ENCODE measurements at places on chromosomes 1 and 21.

- no peak for DNase-seq
Measured at GRCh38 chr1:207030522-207031009, 2.0 kb downstream of the C1orf116 start.

- no peak for DNase-seq
Measured at GRCh38 chr1:48228156-48228555, 5.6 kb downstream of the SLC5A9 start.

DNA sequence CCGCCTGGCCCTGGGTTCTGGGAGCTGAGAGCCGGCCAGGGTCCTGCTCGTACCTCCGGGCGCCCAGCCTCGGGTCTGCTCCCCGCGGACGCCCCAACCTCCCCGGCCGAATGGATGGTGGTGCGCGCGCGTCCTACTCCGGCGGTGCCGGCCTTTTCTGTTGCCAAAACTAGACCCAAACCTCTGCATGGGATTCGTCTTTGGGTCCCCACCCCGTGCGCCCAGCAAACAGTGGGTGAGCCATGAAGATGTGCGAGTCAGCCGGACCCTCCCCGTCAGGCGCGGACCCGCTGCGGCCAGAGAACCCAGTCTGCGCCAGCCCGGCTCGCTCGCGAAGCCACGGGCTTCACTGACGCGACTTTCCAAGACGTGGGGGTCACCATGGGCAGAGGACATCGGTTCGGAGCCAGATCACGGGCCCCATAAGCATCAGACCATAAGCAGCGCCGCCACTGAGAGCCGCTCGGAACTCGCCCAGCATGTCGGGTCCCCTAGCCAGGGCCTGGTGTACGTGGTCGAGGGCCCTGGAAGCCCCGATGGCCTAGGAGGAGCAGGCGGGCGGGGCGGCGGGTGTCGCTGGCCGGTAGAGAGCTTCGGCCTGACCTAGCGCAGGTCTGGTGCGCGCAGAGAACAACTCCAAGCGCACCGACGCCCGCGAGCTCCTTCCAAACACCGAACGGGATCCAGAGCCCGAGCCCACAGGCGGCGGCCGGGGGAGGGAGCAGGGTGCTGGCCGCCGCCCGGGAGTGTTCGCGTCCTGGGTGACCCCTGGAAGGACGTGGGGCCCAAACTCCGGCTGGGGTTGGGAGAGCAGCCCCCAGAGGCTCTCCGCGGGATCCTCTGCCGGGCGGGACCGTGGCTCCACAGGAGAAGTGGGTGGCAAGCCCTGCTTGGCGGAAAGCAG is 1.0 kb upstream of the TP73 start:
- no peak for DNase-seq

- no peak for DNase-seq
Measured at GRCh38 chr21:43353282-43354025, 73.5 kb downstream of the SIK1 start.

GRCh38 chr1:219126377-219126776 is 47.3 kb upstream of the LYPLAL1 start:
- DNase-seq: no peak

GRCh38 chr1:92839442-92839841 is 7.6 kb downstream of the RPL5 start:
- no peak for DNase-seq

DNA sequence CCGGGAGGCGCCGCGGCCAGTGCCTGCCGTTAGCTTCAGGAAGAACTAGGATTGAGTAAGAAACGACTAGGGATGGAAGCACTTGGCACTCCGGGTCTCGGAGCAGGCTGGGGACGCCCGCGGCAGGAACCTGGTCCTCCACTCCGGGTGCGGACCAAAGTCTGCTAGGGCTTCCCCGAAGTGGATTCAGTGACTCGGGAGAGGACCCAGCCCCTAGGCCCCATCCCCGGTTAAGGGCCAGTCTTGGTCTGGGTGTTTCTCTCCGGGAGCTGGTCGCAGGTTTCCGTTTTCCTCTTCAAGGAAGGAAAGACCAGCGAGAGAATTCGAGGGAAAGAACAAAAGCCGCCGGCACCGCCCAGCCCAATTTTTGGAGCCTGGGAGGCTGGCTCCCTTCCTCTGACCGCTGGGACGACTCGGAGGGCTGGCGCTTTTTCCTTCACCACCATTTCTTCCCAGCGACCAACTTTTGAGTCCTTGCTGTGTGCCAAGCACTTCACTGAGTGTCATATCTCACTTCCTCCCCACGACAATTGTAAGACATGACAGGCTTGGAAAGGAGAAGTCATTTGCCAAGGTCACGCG is 16.8 kb upstream of the STMN1 start:
- no peak for DNase-seq

DNA sequence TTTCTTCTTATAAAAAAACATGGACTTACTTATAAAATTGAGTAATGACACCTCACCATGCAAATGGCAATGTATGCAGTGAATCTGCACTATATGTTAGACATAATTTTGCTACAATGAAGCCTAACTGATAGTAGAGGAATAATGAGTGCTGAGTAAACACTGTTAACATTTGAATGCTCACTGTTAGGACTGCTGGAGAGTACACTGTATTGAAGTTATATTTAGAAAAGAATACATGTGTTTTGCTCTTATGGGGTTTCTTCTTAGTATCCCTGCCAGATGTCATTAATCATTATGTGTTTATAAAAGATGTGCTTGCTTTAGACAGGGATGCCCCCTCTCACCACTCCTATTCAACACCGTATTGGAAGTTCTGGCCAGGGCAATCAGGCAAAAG is 111.1 kb upstream of the ZP4 start:
- DNase-seq: no peak

GRCh38 chr1:208183977-208184911 is 59.9 kb downstream of the PLXNA2 start:
- DNase-seq: no peak

DNA sequence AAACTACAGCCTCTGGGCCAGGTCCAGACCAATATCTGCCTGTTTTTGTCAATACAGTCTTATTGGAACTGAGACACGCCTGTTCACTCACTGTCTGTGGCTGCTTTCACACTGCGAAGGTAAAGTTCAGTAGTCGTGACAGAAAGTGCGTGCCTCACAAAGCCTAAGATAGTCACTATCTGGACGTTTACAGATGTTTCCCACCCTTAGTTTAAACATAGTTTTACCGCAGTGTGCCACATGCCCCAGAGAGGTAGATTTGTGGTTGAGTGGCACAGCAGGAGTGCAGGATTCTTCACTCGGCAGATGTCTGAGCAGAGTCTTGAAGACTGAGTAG is 61.9 kb downstream of the NFASC start:
- no peak for DNase-seq

DNA sequence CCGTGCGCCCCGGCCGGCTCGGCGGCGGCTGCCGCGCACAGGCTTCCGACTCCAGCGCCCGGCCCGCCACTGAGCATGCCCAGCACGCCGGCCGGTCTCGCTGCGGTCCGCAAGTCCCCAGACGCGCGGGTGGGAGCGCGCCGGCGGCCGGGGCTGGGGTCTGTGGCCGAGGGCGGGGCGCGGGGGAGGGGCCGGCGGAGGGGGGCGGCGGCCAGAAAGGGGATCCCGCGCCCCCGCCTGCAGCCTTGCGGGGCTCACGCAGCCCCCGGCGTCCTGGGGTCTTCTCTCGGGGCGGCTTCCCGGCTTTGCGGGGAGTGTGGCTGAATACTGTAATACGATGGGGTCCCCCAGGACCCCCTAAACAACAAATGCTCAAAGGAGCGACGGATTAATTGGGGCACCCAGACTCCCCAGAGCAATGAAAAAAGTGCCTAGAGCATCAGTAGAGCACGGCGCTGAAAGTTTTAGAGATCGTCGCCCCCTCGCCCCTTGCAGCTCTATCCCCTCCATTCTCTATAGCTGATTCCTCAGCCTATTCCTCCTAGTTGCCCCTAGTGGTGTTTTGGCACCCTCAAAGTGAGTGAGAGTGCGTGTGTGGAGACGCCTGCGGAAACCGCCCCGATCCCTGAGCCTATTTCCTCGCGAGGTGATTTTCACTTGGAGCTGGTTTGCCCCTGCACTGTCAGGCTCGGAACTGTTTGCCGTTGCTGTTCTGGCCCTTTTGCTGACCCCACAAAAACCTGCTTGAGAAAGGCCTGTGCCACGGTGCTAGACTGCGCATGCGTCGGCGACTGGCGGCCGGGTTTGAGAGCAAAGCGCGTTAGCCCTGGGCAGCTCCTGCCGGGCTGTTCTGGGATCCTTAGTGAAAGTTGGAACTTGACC is at the start of gene VAV3:
Gene VAV3 (minus strand): TSS at position 71 of the 882 bp plus-strand sequence. CDS start 311 bp downstream, outside the sequence.
- DNase-seq: no peak

- DNase-seq: no peak
Measured at GRCh38 chr1:157995583-157996169, 2.2 kb downstream of the KIRREL1 start.

DNA sequence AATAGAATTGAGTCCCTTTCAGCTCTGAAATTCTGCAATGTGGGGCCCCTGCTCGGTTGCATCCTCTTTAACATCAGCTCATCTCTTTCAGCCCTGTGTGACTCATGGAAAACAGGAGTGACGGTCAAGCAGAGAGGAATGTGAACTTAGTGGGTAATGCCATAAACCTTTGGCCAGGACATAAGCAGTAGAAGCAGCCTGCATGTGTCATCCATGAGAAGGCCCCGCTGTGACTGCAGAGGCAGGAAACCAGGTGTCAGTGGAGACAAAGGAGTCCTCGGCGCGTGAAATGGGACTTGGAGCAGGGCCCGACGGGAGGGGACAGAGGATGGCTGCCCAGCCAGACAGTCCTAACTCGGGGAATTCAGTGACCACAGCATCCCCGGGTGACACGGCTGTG is 21.1 kb upstream of the EPHB2 start:
- no peak for DNase-seq

- no peak for DNase-seq
Measured at GRCh38 chr1:186557147-186557777, 96.3 kb upstream of the PDC start.

GRCh38 chr21:34023691-34024373 is 49.5 kb upstream of the MRPS6 start:
- no peak for DNase-seq

DNA sequence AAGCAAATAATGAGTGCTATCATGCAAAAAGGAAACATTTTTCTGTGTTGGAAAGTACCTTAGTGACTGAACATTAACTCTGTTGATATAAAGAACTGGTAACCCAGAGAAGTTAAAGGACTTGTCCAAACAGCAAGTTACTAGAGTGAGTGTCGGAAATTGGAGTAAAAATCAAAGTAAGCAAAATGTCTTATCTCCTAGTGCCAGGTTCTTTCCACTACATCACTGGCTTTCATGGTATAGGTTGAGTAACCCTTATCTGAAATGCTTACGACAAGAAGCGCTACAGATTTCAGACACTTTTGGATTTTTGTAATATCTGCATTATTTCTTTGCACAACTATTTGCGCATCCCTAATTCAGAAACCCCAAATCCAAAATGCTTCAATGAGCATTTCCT is 16.4 kb upstream of the RABIF start:
- no peak for DNase-seq

DNA sequence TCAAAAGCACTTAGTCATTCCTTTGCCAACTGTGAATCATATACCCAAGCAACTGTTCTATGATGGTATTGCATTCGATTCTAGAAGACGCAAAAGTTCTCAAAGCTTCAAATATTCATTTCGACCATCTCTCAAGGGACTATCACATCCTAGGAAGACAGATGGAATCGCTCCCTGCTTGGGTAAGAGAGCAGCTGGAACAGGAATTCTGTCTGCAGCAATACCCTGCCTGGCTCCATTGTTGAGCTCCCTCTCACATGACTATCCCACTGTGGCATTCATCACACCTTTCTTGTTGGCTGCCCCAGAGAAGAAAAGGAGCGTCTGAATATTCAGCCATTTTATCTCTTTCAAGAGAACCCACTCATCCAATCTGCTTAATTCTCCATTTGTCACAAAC is 397.7 kb downstream of the NTNG1 start:
- DNase-seq: no peak

- no peak for DNase-seq
Measured at GRCh38 chr1:103489935-103490334, 35.6 kb upstream of the RNPC3 start.

- no peak for DNase-seq
Measured at GRCh38 chr1:180622658-180623508, 8.9 kb upstream of the XPR1 start.

DNA sequence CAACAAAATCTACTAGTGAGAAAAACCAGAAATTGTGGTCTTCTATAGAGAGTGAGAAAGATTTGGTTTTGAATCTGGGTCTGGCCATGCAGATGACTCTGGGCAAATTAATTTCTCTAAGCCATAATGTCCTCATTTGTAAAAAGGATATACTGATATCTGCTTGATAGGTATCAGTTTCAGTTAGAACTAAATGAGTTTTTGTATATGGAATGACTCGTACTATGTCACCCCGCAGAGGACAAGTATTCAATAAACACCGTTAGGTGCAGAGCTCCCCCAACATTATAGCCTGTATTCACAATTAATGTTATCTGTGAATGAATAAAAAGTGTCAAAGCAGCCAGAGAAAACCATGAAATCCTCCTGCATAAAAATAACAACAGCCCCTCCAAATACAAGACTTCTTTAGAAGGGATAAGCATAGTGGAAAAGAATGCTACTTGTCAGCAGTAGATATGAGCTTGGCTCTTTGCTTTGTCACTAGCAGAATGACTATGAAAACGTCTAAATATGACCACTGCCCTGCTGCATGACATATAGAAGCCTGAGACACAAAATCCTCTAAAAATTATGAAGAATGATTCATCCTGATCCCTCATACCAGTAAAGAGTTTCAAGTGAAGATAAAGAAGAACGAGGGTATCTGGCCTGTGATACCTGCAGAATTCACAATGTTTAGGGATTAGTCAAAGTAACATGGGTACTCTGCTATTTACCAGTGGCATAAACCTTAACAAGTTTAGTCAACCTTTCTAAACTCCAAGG is 17.8 kb downstream of the SCAF4 start:
- DNase-seq: no peak

DNA sequence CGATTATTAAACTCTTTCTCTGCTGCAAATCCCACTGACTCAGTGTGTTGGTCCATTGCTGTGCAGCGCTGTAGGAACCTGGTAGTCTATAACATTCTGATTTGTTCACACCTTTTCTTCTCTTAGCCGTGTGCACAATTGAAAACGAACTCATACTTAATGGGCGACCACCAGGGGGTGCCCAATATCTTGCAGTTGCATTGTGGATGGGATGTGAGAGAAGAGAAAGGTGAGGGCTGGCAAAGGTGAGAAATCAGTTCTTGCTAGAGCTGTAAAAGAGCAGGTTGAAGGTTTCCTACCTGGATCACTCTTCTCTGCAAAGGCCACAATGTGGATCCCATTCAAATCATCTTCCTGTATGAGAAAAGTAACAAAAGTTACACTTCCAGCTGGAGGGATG is 51.0 kb downstream of the CASQ2 start:
- no peak for DNase-seq
